GM23338 (cell line): ENCODE measurements at places on chromosomes 12 and 14. TPM values are rescaled to one million over a fixed set of nuclear protein-coding genes. Genes with fewer than 3 reads are reported as not detected.

Gene PTGER2
- total RNA-seq, result 1.2 and 1.3 TPM in 2 replicates

Gene CCDC198
- not detected in 2 replicates for total RNA-seq

Gene CCDC184
- total RNA-seq, result 2.8 and 3.7 TPM in 2 replicates

Gene NFE2
- total RNA-seq, result 0.27 and 1.3 TPM in 2 replicates

Gene MGP
- total RNA-seq, result not detected in 2 replicates

Gene KLRC3
- total RNA-seq, result not detected in 2 replicates

Gene PRIMA1
- 3.3 and 3.5 TPM in 2 replicates for total RNA-seq

Gene CAPZA3
- not detected in 2 replicates for total RNA-seq

Gene KCNK10
- 1.0 TPM in 2 replicates for total RNA-seq

Gene CISTR
- not detected in 2 replicates for total RNA-seq
